ENCODE measurements at places on chromosomes 1 and 21.
A peak's percentile ranks its signal among the peaks of the same experiment; 100 is the strongest.

GRCh38 chr1:227541796-227542152 is 21.6 kb upstream of the ZNF678 start:
- peak; percentile 3 for DNase-seq

GRCh38 chr1:175520186-175520585 is 223.2 kb downstream of the TNR start:
- no peak for DNase-seq

- DNase-seq = no peak
These were observed 290.4 kb upstream of the PLXNA2 start for GRCh38 chr1:208534599-208534897.

- no peak for DNase-seq
These were observed 69.9 kb downstream of the TMEM53 start for GRCh38 chr1:44604157-44604955.

DNA sequence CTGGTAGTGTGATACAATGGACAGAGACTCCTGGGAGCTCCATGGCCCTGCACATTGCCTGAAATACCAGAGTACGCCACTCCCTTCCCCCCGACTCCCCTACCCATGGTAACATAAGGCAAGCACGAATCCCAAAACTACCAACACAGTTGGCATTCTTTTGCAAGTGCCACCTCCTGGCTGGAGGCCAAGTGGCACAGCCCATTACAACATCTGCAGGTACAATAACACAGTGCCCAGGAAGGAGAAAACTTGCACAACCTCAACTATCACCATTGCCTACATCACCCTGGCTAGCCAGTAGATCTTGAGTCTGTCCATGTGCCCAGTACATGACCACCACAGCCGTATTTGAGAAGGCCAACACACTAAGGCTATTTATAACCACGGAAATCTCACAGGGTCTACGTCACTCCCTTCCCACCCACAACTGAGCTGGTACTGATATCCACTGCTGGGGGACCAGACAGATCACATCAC is 11.7 kb downstream of the ADAMTS1 start:
- no peak for DNase-seq
